Activated naive CD4-positive, alpha-beta T cell treated with anti-CD3 and anti-CD28 coated beads, Interleukin-2, amount 50 U/mL, for 72 hours (primary cell): ENCODE measurements at places on chromosomes 7 and 10.

- DNase-seq: no peak
Measured at GRCh38 chr7:151395036-151395367, 14.8 kb downstream of the WDR86 start.

DNA sequence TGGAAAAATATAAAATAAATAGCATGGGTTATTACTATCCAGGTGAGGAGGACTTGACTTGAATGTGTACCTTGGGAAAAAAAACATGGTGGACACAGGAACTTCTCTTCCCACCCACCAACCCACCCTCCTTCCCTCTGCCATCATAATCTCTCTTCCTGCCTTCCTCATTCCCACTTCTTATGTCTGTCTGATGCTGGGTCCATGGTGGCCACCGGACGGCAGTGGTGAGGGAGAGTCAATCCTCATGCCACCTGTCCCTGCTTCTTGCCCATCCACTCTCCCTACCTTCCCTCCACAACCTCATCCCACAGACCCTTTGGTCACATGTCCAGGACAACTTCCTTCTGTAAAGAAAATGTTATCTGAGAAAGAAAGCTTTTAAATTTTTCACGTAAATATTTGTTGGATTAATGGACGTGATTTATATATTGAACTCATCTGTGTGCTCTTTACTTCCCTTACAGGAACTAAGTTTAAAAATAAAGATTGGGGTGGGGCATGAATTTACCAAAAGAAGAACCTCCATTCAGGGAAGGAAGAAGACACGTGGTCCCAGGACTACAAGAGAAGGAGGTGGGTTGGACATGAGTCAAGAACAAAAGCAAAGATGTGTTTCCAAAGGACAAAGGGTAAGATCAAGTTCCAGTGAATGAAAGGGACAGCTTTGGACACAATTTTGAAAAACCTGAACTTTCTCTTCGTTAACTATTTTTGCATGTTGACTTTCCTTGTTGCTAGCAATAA lies 104.5 kb downstream of the PIP4K2A start:
- no peak for DNase-seq

DNA sequence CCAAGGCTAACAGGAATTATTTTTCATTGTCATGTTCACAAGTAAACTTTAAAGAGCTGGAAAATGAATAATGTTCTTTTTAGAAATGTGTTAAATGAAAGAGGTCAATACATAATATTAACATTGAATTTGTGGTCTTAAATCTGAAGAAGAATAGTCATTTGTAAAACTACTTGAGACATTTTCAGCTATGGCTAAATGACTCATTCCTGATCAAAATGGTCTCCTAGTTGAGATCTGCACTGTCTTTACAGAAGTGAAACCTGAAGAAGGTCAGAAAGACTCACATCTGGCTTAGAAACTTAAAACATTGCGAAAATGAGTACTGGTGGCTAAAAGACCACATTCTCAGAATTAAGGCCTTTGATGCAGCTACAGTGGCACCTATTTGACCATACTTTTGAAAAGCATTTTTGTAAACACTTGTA lies 5.9 kb downstream of the PIK3CG start:
- DNase-seq: no peak

DNA sequence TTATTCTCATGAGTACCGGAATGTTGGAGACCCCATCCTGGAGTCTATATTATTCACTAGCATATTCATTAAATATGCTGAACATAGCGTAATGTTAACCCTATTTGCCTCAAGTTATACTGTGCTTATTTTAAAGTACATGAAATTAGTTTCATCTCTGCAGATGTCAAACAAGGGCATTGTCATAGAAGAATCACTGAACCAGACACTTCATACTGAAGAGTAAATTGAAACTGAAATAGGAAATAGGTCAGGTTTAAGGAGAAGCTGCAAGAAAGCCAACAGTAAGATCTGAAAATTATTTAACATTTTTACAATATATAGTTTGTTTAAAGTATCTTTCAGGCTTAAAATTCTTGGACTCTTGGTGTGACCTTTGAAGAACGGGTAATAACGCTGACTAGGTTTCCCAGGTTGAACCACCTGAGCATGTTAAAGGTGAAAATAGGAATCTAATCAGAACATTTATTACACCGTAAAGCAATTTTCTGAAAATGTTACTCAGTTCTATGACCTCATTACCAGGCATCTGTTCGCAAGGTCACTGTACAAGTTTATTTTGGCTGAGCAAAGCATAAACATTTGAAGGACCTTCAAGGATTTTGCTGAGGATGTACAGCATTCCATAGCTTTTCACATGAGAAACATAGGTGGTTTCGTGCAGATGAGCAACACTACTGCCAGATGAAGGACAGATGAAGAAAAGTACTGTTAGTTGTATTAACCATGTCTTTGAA lies 82.7 kb downstream of the REEP3 start:
- no peak for DNase-seq

- no peak for DNase-seq
Measured at GRCh38 chr10:74637685-74638084, 188.7 kb upstream of the KAT6B start.

- no peak for DNase-seq
Measured at GRCh38 chr7:93374345-93374940, 142.3 kb downstream of the VPS50 start.

DNA sequence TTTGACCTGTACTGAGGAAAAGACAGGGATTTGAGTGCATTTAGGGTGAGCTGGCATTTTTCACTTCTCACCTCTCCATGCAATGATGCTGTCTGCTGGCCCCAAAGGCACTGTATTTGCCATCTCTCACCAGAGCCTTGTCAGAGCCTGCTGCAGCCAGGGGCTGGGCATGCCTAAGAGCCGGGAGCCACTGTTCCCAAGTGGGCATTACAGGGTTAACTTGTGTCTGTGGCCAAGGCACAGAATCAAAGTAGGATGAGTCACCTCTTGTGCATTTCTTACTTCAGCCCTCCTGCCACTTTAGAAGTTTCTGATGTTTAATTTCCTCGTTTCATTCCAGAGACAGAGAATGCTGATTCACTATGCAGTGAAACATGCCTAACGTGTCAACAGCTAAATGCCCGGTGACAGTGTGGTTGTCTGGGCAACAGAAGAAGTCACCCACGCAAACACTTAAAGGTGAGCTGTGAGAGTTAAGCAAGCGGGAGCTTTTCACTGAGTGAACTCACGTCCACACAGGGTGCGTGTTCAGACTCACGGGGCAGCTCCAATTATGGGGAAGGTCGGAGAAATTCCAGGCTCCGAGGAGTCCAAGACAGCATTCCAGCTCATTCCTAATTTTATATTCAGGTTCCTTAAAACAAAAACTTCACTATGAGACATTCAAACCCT lies 57.1 kb upstream of the IGFBP3 start:
- DNase-seq: peak; percentile 26

GRCh38 chr10:47299611-47300428 lies at the start of gene GDF10:
Gene GDF10 (plus strand): TSS chr10:47300197. CDS start chr10:47300652, 455 bp downstream.
- DNase-seq: no peak

GRCh38 chr10:51244748-51245490 lies 170.6 kb downstream of the PRKG1 start:
- DNase-seq: no peak

- no peak for DNase-seq
Measured at GRCh38 chr10:61187601-61188000, 243.6 kb upstream of the RHOBTB1 start.

GRCh38 chr10:19731560-19731959 lies 84.7 kb upstream of the PLXDC2 start:
- DNase-seq: no peak

- DNase-seq: no peak
Measured at GRCh38 chr10:91210014-91210413, 10.4 kb upstream of the PCGF5 start.

GRCh38 chr10:23070913-23071218 lies 24.5 kb upstream of the MSRB2 start:
- no peak for DNase-seq

- no peak for DNase-seq
Measured at GRCh38 chr7:91353848-91354247, 89.6 kb downstream of the FZD1 start.

GRCh38 chr10:101130984-101131961 lies at the start of gene TLX1:
Gene TLX1 (plus strand): TSS chr10:101131300. CDS start chr10:101131542, 242 bp downstream.
- DNase-seq: no peak

DNA sequence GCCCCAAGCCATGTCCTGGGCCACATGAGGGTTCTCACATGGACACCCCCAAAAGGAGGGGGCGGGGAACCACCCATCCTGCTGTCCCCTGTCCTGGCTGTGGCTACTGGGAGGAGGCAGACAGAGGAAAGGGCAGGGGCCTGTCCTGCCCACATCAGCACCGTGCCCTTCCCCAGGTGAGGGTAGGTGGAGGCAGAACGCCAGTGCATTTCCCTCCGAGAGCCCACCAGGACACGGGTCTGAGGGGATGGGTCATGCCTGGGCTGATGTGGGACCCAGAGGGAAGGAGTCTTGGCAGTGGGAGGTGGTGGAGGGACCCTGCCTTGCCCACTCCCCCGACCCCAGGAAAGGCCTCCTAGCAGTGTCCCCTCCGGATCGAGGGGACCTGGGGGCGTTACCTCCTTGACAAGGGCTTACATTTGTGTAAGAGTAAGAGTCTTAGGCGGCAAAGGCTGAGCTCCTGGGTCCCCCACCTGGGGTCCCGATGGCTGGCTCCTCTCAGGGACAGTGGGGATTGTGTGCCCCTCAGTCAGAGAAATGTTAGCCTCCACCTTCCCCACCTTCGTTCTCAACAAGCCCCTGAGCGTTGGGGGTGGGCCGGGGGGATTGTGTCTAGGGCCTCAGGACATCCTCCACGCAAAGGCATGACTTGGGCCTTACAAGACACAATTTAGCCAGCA lies 6.1 kb downstream of the CRYGN start:
- peak; percentile 51 for DNase-seq

- DNase-seq: no peak
Measured at GRCh38 chr10:101818872-101819633, 809 bp upstream of the OGA start.

GRCh38 chr10:59287587-59288255 lies 74.6 kb downstream of the FAM13C start:
- DNase-seq: no peak

DNA sequence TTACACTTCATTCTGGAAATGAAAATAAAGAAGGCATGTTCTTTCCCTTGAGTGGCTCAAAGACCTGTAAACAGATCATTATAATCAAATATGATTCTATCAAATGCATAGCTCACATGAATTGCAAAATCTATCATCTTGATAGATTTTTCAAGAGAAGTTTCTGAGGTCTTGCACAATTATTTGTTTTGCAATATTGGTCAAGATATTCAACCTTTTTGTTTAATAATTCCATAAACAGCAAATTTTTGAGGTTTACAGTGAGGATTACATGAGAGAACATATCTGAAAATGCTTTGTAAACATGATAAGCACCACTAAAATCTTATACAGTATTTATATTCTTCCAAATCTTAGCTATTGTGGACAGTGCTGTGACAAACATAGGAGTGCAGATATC lies 160.8 kb downstream of the HDAC9 start:
- no peak for DNase-seq

DNA sequence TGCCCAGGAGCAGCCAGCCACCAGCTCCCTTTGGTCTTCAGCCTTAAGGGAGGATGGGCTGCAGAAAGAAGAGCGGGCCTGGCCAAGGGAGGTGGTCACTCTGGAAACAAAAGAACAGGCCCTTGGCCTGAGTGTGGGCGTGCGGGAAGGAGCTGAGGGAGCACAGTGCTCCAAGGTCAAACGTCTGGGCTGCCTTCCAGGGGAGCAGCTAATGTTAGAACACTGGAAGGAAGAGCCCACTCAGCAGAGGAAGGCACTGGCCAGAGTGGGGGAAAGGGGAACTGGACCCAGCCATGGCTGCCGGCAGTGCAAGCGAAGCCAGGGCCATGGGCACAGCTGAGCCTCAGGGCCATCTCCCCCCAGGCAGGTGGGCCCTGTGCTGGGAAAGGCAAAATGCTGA lies 42.7 kb downstream of the FAM53B start:
- no peak for DNase-seq

- DNase-seq: no peak
Measured at GRCh38 chr10:104664205-104664604, 23.1 kb downstream of the SORCS3 start.

DNA sequence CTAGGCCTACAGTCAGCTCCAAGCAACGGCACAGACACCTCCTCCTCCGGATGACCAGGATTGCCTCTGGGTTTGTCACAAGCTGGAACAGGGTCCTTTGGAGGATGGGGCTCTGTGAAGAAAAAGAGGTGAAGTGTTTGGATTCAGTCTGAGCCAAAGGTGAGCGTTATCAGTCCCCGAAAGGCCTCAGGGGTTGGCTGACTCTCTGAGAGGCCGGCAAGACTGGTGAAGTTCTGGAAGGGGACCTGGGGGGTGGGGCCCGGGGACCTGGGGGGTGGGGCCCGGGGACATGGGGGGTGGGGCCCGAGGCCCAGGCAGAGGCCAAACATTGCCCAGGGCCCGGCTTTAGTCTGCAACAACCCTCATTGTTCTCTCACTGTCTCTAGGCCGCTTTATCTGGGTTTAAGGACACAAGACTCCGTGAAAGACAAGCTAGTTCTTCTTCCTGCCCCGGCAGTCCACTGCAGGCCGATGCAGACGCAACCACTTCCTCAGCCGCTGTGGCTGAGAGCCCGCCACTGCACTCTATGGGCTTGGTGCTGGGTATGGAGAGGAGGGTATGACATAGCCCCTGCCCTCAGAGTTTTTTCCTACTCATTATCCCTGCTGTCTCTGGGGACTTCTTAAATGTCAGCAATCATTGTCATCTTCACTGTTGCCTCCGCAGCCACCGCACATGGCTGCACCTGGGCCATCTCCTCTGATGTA lies 27.4 kb upstream of the PSAP start:
- no peak for DNase-seq

- DNase-seq: no peak
Measured at GRCh38 chr7:154918741-154919140, 84.2 kb downstream of the PAXIP1 start.

DNA sequence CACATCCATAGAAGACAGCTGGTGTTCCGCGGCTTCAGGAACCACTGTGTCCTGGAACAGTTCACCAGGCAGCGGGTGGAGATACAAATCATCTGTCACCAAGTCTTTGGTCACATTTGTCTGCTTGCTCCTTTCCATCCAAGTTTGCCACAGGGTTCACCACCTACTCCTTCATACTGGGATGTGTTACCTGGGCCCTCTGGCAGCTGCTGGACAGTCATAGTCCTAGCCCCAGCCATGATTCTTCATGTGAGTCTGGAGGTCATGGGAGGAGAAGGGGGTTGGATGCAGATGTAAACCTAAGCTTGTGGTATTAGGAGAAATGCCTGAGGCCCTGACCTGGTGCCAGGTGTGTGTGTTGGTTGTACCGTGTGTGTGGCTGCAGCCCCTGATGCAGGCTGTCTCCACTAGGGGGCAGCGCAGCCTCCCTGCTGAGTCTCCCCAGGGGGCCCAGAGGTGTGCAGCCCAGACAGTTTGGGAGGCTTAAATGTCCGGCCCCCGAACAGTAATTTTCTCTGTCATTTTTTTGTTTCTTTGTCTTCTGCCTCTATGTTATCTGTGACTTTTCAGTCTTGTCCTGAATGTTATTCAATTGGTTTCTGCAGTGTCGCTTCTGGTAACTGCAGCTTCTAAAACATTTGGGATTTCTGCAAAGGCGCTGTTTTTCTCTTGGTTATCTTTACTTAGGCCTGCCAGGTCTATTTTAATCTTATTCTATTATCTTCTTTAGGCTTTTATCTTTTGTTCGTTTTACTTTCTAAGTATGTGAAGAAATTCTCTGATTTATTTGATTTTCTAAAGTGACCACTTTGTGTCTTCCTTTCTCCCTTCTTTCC lies 14.8 kb downstream of the NPS start:
- DNase-seq: no peak
